Right ventricle myocardium superior (tissue), 1 donor: ENCODE measurements at places on chromosomes 2 and 18.

DNA sequence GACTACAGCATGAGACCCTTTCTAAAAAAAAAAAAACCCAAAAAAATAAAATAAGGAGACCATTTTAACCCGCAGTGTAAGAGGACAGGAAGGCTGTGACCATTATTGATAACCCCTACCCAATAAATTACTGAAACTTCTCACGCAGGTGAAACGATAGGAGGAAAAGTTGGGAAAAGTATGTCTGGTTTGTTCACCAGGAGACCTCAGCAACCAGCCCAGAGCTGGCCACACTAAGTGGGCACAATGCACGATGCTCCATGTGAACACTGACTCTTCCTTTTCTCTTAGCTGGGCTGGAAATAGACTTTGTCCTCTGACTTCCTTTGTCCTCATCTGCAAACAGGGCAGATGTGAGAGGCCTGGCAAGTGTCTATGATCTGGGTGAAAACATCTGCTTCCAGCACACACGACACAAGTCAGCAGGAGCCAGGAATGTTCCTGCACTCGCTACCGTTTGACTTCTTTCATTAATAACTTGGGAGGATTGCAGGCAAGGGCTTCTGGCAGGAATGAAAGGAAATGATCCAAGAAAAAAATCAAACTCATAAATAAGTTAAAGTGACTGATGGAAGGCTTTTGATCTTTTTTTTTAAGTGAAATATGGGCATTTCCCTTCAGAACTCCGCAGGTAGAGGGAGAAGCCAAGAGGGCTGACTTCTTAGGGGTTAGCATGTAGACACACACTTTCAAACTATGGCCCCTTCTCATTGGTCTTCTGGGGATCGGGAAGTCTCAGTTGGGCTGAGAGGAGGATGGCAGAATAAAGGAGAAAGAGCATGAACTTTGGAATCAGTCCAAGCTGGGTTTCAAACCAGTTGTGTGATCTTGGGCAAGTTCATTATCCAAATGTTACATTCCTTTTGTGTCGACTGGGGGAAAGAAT is 137.4 kb upstream of the MYCN start:
- no peak for DNase-seq

- DNase-seq: no peak
Measured at GRCh38 chr2:33312355-33312754, 164.1 kb upstream of the RASGRP3 start.

DNA sequence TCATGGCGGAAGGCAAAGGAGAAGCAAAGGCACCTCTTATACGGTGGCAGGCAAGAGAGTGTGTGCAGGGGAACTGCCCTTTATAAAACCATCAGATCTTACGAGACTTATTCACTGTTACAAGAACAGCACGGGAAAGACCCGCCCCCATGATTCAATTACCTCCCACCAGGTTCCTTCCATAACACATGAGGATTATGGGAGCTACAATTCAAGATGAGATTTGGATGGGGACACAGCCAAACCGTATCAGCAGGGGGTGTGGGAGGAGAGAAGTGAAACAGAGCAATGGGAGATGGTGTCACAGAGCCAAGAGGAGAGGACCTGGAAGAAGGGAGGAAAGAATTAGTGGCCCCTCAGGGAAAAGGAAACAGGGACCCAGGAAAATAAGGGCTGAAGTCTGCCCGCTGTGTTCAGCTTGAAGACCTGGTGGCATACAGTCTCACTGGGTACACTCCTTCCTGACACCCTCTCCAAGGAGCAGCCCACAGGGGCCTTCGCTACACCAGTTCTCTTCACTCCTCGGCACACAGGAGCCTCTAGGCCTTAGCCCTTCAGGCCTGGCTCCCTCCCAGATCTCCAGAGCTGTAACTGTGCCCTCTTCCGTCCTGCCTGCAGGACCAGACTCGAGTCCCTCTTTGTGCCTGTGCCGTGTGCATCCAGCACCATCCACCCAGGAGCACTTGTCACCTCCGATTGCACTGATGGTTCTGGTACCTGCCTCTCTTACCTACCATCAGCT is 262.1 kb downstream of the EIPR1 start:
- DNase-seq: no peak

GRCh38 chr18:47287911-47288585 is 36.6 kb upstream of the SKOR2 start:
- no peak for DNase-seq

- no peak for DNase-seq
Measured at GRCh38 chr2:54262015-54262765, 6.2 kb upstream of the TSPYL6 start.

DNA sequence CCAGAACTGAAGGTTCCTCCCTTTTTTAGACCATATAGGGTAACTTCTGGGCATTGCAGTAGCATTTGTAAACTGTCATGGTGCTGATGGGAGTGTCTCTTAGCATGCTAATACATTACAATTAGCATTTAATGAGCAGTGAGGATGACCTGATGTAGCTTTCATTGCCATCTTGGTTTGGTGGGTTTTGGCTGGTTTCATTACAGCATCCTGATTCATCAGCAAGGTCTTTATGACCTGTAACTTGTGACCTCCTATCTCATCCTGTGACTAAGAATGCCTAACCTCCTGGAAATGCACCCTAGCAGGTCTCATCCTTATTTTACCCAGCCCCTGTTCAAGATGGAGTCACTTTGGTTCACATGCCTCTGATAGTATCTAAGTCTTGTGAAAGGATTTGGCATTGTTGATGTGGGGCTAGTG is 159.0 kb downstream of the TMX3 start:
- DNase-seq: no peak

DNA sequence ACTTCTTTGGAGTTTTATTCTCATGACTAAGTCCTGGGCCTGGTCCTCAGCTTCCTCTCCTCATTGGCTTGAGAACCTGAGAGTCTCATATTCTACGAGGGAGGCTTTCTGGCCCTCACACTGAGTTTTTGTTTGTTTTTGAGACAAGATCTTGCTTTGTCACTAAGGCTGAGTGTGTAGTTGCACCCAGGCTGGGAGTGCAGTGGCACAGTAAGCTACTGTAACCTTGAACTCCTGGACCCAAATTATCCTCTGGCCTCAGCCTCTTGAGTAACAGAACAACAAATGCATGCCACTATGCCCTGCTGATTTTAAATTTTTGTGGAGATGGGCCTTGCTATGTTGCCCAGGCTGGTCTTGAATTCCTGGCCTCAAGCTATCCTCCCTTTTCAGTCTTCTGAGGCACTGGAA is 22.6 kb downstream of the PRKRA start:
- no peak for DNase-seq

GRCh38 chr18:61435064-61435652 is 101.9 kb downstream of the CDH20 start:
- DNase-seq: no peak

DNA sequence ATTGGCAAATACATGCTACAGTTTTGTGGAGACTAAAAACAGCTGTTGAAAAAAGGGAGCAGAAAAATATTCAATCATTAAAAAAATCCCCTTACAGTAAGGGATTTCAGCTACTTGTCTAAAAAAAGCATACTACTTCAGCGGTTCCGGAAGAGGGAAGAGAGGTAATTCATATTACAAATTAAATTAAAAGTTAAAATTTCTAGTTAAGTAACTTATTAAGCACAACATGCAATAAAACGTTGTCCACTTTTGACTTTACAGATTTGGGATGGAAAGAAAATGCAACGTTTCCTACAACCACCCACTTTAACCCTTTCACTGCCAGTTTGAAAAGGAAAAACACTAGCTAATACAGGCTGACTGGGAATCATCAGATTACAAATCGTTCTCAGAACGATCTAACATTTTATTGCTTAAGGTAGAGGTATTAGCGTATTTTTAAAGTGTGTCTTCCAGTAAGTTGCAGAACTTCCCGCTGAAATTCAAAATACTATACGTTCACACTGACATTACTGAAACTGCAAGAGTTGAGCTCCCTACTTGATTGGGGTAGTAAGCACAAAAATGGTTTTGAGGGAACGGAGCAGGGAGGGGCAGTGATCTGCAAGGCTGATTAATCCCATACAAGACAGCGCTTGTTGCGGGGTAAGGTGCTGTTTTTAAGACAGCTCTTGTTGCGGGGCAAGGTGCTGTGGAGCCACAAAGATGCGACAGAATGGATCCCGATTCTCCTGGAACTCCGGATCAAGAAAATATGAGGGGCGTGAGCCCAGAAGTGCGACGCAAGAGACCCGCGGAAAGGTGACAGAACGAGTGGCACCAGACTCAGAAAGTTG is 743 bp downstream of the HADHA start:
- no peak for DNase-seq

DNA sequence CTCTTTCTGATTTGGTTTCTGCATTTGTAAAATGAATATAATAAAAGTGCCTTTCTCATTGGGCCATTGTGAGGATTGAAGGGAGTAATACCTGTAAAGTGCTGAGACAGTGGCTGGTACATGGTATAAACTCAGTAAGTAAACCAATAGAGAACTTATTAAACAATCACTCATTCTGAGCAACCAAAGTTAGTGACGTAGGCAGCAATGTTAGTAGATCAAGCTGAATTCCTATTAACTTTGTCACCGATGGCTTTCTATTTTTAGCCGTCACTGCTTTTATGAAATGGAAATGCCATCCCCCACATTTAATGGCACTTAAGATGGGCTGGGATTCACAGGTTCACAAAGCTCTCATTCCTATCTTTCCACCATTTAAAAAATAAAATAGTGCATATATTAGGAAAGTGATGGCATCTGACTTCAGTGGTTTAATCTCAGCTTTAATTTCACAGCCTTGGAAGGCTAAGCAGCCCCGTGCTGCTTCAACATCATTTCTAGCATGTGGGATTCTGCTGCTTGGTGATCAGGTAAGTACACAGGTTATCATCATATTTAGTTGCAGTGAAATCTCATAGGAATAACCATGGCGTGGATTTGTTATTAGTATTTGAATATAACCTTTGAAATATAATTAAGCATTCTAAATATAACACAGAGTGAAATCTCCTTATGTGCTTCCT is 17.6 kb upstream of the PPP4R1 start:
- DNase-seq: no peak

- peak; percentile 83 for DNase-seq
Measured at GRCh38 chr2:240568678-240569522, 616 bp downstream of the RNPEPL1 start.

DNA sequence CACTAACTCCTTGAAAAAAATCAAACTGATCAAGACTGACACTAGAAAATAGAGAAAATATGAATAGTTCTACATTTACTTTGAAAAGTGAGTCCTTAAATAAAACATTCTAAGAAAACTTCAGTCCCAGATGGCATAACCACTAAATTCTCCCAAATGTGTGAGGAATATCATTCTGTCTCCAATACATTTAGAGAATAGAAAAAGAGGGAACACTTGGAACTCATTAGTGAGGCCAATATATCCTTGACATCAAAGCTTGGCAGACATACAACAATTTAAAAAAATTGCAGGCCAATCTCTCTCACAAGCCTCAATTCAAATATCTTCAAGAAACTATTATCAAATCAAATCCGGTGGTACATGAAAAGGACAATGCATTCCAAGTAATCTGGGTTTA is 79.3 kb upstream of the TMEM247 start:
- DNase-seq: no peak

DNA sequence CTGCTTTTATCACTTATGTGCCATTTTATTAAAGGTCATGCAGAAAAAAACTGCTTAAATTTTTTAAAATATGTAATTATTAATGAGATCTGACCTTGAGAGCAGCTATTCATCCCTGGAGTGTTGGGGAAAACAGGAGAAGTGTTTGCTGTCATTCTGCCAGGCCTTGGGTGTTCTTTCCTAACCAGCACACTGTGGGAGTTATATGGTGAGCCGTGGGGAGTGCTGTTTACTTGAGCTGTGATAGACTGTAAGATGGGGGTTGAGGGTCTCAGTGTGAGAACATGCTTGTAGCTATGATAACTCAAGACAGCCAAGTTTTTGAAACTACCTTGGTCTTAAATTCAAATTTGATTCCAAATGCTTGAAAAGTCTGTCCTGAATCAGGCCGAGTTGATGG is 101.3 kb upstream of the ARHGAP28 start:
- no peak for DNase-seq

- no peak for DNase-seq
Measured at GRCh38 chr2:215060861-215061536, 77.4 kb downstream of the ABCA12 start.

GRCh38 chr2:98300141-98300874 is 45.9 kb upstream of the CNGA3 start:
- no peak for DNase-seq

DNA sequence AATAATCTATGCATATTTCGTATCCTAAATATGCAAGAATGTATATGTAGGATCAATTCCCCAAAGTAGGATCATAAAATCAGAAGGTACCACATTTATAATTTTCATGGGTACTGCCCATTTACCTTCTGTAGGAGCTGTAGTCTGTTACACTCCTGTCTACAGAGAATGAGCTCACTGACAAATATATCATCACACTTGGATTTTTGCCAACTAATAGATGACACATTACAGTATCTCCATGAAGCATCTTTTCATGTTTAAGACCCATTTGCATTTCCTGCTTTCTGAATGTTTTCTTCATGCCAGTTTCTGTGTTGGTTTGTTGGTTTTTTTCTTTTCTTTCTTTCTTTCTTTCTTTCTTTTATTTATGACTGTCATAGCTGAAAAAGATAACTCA is 70.9 kb upstream of the EML6 start:
- DNase-seq: no peak

- no peak for DNase-seq
Measured at GRCh38 chr2:59112258-59112657, 871.1 kb upstream of the FANCL start.

- DNase-seq: no peak
Measured at GRCh38 chr2:9768388-9768787, 74.9 kb upstream of the TAF1B start.

- DNase-seq: no peak
Measured at GRCh38 chr18:33717339-33717738, 139.3 kb downstream of the ASXL3 start.

DNA sequence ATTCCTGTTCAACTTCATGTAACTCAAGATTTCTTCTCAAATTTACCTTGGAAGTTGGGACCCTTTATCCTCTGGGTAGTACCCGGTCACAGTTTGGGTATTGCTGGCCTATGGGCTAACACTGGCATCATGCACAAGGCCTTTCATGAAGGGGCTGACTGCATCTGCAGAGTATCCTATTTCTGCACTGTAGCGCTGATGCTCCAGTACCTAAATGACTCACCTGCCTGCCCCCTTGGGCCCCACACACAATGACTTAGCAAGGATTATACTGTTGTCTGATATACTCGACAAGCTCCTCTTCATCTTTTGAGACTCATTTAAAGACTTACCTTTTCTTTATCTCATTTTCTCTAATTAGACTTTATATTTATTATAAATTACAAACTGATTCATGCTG is 39.9 kb downstream of the DNAH6 start:
- no peak for DNase-seq

DNA sequence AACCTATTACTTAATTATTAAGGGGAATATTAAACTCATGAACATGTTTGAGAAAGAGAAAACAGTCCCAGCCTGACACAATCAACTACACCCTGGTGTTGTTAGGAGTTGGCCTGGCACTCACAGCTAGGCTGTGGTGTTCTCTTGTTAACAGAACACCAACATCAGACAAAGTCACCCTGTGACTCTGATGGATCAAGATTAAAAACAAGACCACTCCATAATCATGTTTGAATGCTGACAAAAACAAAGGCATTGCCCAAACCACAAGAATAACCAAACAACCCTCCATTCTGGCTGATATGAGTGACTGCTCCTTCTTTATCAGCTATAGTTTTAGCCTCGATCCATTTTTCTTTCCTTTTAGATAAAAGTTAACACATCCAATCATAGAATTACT is 3.0 kb downstream of the BOLL start:
- no peak for DNase-seq
